ENCODE measurements at places on chromosomes 11 and 22. TPM values are rescaled to one million over a fixed set of nuclear protein-coding genes. Genes with fewer than 3 reads are reported as not detected.

DNA sequence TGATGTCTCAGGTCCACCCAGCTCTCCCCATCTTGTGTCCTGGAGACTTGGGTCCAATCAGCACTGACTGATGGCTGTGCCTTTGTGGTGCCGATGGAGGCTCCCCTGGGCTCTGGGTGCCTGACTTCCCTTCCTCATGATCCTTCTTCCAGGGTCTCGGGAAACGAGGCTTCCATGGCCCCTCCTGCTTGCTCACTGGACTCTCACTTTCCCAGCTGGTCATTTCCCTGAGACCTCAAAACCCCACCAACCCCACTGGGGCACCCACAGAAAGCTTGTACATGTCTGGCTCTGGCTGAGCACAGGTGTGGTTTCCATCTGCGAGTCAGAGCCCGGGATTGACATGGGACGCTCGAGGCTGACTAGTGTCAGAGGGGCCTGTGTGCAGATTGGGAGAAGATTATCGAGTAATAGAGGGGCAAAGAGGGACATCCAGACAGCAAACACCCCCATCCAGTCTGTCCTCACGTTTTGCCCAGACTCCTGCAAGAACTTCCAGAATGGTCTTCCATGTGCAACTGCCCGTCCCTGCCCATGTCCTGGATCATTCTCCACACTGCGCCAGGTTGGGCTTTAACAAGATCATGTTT, 15.1 kb downstream of the APOL1 start:
- DNase-seq = no peak

- no peak for DNase-seq
Observed at GRCh38 chr11:74255741-74256375, 55.6 kb downstream of the P4HA3 start.

DNA sequence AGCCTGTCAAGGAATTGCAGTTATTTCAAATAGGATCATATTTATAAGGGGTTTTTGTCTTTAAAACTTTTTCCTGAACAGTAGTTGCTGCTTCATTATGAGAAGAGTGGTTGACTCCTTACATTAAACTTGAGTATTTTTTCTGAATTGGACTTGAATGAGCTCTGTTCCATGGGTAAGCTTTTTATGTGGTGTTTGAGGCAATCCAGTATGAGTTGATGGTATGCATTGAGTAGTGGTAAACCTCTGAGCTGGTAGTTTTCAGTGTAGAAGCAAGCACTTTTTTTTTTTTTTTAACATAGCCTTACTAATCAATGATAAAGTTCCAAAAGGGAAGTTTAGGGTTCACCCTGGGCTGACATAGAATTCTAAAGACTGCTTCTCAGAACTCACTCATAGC, 3.4 kb downstream of the KMT2A start:
- no peak for DNase-seq

DNA sequence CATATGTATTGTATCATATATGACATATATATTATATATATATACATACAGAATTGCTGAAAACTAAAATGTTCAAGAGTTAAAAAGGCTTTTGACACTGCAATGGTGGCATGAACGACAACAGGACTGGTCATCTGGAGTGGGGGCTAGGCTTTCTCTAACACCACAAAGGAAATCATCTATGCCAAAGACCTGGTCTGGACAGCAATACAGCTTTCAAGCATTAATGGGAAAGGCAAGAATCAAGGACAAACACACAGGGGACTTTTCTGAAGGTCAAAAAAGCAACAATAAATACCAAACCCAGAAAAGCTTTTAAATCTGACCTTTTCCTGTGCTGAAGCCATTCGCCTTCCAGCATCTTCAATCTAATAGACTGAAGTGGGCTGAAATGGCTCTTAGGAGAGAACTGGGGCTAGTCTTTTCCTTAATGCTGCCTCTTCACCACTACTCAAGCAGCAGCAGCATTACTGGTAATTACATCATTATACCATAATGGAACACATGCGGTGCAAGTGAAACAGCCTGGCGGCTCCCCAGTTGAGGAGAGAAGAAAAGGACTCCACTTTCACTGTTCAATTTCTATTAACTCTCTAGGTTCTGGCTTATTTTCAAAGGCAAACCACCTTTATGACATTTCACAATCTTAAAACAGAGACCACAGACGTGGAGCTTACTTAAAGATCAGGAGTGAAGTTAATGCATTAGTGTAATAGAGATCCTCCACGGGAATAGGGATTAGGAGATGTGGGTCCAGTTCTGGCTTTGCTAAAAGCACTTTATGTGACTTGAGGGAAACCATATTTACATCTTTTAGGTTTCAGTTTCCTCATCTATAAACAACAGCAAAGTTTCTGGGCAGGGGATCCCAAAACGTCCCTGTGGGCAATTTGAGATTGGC, 63.0 kb downstream of the GAB2 start:
- no peak for DNase-seq

GRCh38 chr11:100719362-100719761, 32.3 kb downstream of the ARHGAP42 start:
- DNase-seq = no peak

DNA sequence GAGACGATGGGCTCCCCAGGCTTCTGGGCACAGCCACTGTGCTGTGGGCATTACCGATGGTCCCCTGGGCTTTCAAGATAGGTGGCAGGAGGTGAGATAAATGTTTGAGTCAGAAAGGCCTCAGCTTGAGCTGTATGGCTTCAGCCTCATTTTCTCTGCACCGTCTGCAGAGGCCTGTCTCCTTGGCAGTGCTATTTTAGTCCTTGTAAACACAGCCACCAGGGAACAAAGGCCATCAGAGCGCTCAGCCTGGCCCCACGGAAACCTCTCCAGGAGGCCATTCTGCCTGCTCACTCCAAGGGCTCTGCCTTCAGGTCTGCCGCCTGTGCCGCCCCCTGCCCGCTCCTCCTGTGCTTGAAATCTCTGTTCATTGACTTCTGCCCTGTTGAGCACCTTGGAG, 1424.9 kb downstream of the TBC1D22A start:
- no peak for DNase-seq

- DNase-seq = peak; percentile 83
Observed at GRCh38 chr11:68839054-68839865, 2.5 kb downstream of the CPT1A start.

DNA sequence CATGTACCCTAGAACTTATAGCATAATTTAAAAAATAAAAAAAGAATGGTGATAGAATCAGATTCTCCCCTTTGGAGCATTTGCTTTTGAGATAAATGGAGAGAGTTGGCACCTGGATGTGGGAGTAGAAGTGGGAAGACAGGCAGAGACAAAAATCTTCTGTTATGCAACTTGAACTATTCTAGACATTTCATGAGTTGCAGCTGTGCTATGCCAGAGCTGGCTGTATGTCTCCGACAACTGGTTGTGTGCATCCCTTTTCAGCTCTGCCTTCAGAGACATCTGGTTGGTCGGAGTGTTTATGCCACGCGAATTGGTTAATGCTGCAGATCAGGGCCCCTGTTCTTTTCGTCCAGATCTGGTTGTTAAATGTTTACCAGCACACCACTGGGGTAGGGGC, 161.3 kb downstream of the JRKL start:
- DNase-seq = no peak

- no peak for DNase-seq
Observed at GRCh38 chr11:6856871-6857270, 6.0 kb upstream of the OR10A2 start.

- DNase-seq = peak; percentile 25
Observed at GRCh38 chr11:2825261-2825888, 60.2 kb downstream of the CDKN1C start.

GRCh38 chr11:121793916-121794315, 322.1 kb downstream of the BLID start:
- DNase-seq = no peak

- no peak for DNase-seq
Observed at GRCh38 chr22:33757041-33757801, 163.1 kb downstream of the LARGE1 start.

DNA sequence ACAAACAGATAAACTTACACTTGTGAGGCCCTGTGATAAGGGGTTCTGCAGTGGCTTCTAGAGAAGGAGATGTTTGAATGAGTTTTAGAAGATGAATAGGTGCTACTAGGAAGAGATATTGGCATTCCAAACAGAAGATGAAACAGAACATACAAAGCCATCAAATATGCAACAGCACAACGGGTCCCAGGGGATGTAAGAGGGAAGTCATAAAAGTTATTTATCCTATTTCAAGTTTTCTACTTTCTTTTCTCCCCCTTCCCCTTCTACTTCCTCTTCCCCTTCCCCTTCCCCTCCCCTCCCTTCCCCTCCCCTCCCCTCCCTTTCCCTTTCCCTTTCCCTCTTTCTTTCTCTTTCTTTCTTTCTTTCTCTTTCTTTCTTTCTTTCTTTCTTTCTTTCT, 94.9 kb upstream of the CADM1 start:
- no peak for DNase-seq

DNA sequence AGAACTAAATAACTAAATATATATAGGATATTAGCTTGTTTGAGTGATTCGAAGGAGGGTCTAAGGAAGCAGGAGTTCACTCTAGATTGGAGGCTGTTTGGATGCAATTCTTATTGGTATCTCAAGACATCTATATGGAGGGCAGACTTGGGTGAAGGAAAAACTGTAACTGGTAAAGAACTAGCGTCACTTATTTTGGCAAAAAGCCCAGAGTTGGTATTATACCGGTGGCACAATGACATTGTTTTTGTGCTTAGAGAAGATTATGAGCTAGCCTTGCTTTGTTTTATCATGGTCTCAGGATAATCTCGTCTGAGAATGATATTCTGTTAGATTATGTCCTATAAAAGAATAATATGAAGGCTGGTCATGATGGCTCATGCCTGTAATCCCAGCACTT, 6.0 kb upstream of the SLC35F2 start:
- DNase-seq = no peak

DNA sequence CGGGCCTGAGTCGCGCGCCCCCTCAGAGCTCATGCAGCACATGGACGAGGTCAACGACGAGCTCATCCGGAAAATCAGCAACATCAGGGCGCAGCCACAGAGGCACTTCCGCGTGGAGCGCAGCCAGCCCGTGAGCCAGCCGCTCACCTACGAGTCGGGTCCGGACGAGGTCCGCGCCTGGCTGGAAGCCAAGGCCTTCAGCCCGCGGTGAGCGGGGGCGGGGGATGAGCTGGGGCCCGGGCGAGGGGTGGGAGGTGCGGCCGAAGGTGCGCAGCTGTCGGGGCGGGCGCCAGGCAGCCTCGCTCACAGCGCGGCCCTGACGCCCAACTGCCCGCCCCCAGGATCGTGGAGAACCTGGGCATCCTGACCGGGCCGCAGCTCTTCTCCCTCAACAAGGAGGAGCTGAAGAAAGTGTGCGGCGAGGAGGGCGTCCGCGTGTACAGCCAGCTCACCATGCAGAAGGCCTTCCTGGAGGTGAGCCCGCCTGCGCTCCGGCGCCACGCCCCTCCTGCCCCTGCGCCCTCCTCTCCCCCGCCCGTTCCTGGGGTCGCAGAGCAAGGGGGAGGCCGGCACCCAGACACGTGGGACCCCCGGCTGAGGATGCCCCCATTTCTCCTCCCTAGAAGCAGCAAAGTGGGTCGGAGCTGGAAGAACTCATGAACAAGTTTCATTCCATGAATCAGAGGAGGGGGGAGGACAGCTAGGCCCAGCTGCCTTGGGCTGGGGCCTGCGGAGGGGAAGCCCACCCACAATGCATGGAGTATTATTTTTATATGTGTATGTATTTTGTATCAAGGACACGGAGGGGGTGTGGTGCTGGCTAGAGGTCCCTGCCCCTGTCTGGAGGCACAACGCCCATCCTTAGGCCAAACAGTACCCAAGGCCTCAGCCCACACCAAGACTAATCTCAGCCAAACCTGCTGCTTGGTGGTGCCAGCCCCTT, 20.5 kb downstream of the EPS8L2 start:
- DNase-seq = no peak

DNA sequence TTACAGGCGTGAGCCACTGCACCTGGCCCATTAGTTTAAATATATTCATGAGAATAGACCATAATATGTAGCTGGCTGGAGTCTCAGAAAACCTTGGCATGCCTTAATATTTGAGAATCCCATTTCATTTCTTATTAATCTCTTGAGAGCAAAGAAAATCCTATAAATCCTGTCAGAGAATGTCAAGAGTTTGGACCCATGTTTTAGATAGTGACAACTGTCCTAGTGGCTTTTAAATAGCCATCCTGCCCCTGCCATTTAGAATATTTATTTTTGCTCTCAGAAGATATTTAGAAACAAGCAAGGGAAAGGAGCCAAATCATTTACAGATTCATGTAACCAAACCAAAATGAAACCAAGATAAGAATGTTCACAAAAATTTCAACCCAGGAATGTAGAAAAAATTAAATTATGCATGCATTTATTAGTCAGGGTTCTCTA, 107.2 kb downstream of the SWAP70 start:
- DNase-seq = no peak

DNA sequence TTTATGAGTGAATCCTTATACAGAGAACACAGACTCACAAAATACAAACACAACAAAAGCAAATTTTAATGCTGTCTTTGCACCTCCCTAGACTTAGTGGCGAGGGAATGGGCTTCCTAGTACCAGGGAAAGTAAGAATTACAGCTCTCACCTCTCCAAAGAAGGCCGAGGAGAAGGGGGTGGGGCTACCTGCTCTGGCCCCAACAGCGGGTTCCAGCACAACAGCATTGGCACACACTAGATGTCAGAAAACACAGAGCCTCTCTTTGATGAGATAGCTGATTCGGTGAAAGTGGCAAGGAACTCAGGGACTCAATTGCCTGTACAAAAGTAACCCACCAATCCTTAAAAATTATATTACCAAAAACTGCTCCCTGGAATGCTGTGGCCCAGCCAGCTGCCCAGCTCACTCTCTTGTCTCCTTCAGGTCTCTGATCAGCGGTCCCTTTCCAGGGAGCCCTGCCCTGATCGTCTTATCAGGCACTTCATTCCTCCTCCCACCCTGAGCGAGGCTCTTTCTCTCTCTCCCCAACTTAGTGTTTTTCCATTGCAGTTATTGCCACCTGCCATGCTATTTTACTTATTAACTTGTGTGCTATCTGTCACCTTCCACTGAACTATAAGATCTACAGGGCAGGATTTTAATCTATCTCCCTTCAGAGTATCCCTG, 30.7 kb downstream of the SPON1 start:
- DNase-seq = no peak

DNA sequence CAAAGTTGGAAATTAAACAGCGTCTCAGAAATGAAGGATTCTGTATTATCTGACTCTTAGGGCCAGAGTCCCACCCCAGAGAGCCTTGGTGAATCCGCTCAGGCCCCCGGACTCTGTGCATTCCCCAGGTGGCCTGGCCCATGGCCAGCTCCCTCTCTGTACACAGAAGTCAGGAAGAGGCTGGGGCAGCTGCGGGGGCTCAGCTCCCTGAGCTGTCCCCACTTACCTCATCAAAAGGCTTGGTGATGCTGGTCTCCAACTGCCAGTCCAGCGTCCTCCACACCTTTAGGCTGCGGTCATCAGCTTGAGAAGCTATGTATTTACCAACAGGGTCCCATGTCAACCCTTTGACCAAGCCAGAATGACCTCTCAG, 35.0 kb downstream of the HIRA start:
- no peak for DNase-seq

GRCh38 chr22:30861688-30862552, 106.7 kb downstream of the MORC2 start:
- no peak for DNase-seq

QSER1 gene
- total RNA-seq = 20.3 TPM

SCGB1D2 gene
- total RNA-seq = not detected

CYTH4 gene
- 50.8 TPM for total RNA-seq

OR8D4 gene
- not detected for total RNA-seq

SLC22A9 gene
- not detected for total RNA-seq

MMP8 gene
- not detected for total RNA-seq

HMOX1 gene
- total RNA-seq = 28.3 TPM

GRAP2 gene
- 1.8 TPM for total RNA-seq

MS4A8 gene
- not detected for total RNA-seq

PANX3 gene
- total RNA-seq = not detected

VPREB1 gene
- not detected for total RNA-seq

FLRT1 gene
- 0.41 TPM for total RNA-seq
